ENCODE measurements at places on chromosomes 13 and 19.

GRCh38 chr13:46387064-46387851, at the start of gene RUBCNL:
RUBCNL (minus strand) TSS chr13:46387252; CDS start chr13:46372475, 14,777 bp downstream.
- DNase-seq, result no peak

DNA sequence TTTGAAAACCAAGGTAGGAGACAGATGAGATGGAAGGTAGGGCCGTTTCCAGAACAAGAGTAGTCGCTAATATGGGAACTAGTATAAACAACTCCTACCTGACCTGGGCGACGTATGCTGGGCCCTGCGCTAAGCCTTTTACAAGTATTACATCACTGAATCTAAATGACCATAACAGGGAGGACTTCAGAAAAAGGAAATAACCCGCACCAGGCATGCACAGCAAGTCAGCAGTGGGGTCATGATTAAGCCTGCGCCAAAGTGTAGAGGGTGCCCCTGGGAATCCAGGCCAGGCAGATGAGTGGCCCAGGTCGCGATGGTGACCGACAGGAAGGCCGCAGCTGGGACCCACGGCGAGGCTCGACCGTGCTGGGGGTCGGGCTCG, 613 bp downstream of the ATP13A1 start:
- DNase-seq, result no peak

GRCh38 chr19:10295305-10295846, 5.6 kb downstream of the ICAM5 start:
- DNase-seq, result no peak

GRCh38 chr13:80306337-80306972, 34.5 kb downstream of the SPRY2 start:
- no peak for DNase-seq

DNA sequence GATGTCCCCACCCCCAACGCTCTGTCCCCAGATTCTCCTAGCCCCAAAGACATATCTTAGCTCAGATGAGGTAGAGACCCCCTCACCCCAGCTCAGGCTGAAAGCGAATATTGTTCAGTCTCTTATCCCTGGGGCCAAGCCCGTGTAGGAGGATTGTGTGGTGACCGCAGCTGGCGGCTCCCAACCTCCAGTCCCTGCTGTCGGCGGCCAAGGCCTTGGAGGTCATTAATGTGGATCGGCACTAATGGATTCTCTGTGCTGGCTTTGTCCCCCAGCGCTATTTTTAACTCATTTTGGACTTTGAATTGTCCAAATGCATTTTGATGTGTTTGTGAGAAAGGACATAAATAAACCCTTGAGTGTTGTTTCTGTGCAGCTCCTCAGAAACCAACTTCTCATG, 124.2 kb downstream of the UQCRFS1 start:
- no peak for DNase-seq

GRCh38 chr19:43595605-43595998, 332 bp downstream of the IRGQ start:
- DNase-seq, result no peak

DNA sequence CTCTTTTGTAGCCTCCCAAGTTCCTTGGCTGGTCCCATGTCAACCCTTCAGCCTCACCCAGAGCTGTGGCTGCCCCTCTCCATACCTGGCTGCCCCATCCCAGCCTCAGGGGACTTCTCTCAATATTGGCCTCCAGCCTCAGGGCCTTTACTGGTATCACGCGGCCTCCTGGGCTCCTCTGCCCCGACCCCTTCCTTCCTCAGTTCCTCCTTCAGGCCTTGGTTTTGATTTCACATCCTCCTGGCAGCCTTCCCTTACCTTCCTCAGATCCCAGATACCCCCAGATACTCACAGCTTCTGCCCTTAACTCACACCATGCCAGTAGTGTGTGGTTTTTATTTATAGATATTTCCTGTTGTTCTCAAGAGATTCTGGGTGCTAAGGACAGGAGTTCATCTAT, 12.8 kb upstream of the SCN1B start:
- DNase-seq, result no peak

- DNase-seq, result no peak
Measured at GRCh38 chr13:103282571-103283450, 216.6 kb upstream of the SLC10A2 start.

- no peak for DNase-seq
Measured at GRCh38 chr13:80348314-80348713, 7.4 kb upstream of the SPRY2 start.

DNA sequence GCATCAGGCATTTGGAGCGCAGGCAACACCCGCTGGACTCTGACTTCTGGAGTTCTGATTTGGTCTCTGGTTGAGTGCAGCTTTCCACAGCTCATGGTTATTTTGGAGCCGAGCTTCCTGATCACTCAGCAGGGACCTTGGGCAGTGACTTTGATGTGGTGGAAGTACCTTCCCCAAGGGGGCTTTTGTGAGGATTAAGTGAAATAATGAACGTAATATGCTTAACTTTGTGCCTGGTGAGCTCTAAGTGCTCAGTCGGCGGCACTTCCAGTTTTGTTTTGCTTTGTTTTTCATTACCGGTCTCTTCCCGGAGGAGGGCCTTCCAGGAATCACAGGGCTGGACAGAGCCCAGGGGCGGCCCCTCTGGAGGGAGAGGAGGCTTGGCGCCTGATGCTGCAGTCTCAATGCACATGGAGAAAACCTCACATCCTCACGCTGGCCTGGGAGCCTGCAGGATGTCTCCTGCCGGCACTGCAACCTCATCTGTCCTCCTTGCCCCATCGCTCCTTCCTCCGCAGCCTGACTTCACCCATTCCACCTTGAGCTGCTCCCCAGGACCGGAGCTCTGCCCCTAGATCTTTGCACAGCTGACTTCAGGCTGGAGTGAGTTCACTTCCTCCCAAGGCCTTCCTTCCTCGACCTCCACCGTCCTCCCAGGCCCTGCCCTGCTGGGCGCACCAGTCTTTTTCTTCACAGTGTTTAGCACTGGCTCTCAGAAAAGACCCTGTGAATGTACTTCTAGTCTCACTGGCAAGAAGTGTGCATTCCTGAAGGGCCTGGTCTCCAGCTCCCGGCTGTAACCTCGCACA, 1.5 kb downstream of the PLEKHF1 start:
- DNase-seq, result no peak

GRCh38 chr19:13206587-13206986, 56.4 kb downstream of the IER2 start:
- no peak for DNase-seq
